ENCODE measurements at places on chromosomes 3 and 15. TPM values are rescaled to one million over a fixed set of nuclear protein-coding genes. Genes with fewer than 3 reads are reported as not detected.
A peak's percentile ranks its signal among the peaks of the same experiment; 100 is the strongest.

OCA2 gene
- 0.52 TPM for total RNA-seq

UROC1 gene
- 0.13 TPM for total RNA-seq

- no peak overlapping the region for H3K27ac ChIP-seq
- H3K4me3 ChIP-seq = no peak overlapping the region
- no peaks in the 10 kb centered on the region for H3K36me3 ChIP-seq
- H3K4me1 ChIP-seq = peaks cover 36% of the 10 kb centered on the region
- H3K27me3 ChIP-seq = no peaks in the 10 kb centered on the region
- no peak for DNase-seq
Measured at GRCh38 chr15:62549345-62549970, 384.4 kb upstream of the C2CD4B start.

DNA sequence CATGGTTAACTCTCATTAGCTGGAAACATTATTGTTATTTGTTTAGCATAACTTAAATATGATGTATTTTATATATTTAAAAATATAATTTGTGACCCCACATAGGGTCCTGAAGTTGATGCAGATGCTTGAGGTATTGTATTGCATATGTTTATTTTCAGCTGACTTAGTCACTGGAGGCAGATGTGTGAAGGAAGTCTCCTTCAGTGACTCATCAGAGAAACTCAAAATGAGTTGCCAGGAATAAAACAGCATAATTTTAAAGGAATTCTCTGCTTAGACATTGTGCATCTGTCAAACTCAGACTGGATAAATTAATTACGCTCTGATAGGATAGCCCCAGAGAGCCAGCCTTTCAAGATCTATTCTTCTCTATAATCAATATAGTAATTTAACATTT, 7.9 kb upstream of the OR4F6 start:
- no peak overlapping the region for H3K4me3 ChIP-seq
- H3K27ac ChIP-seq = no peak overlapping the region
- peaks cover 15% of the 10 kb centered on the region for H3K27me3 ChIP-seq
- no peaks in the 10 kb centered on the region for H3K36me3 ChIP-seq
- no peaks in the 10 kb centered on the region for H3K4me1 ChIP-seq

PIGZ gene
- total RNA-seq = 8.0 TPM

DNA sequence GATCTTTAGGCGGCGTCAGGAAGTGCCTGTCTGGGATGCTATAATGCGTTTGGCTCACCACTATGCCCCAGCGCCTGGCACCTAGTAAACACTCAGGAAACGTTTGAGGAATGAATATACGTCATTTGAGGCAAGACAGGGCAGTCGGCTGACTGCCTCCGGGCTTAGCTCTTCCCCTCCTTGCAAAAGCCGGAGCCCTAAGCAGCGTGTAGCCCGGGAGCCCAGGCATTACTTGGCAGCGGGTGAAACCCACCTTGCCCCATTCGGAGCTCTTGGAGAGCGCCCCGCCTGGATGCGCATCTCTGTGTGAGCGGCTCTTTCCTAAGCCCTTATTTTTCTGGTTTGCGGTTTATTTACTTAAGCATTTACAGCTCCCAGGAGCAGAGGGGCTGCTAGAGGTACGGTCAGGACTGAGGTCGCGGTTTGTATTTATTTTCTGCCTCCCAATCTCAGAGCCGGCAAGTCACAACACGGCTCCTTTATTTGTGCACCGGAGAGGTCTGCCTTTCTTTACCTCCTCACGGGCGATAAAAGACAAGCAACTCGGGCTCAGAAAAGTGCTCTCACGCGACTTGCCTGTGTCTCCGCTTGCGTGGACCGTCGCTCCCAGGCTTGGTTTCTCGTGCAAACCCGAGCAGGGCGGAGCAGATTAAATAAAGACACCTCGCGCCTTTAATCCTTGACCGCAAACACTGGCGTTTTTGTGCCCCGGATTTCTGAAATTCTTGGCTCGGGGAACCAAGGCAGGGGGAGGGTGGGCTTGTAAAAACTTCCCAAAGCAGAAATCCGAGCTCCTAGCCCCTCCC, 737 bp upstream of the ITPR1 start:
- H3K27ac ChIP-seq = peak overlapping the region; percentile 85
- DNase-seq = peak; percentile 63
- peak overlapping the region; percentile 72 for H3K4me3 ChIP-seq
- no peaks in the 10 kb centered on the region for H3K27me3 ChIP-seq

DNA sequence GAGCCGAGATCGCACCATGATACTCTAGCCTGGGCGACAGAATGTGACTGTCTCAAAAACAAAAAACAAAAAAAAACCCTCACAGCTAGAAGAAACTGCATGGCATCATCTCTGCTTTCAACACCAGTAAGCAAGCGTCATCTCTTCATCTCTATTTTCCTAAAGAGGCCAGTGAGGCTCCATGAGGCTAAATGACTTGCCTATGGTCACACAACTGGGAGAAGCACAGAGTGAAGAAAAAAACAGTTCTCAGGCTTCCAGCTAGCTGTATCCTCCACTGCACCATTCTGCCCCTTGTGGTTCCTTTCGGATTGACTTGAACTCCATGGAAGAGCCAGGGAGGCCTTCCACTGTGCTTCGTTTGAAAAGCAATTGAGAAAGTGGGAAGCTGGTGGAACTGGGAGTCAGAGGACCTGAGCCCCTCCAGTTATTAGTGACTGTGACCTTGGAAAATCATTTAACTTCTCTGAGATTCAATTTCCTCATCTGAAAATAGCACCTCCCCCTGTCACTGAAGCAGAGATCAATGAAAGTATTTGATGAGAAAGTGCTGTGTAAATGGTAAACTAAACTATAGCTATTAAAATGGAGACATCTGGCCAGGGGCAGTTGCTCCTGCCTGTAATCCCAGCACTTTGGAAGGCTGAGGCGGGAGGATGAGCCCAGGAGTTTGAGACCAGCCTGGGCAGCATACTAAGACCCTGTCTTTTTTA, 32.1 kb upstream of the DENND4A start:
- H3K27me3 ChIP-seq = no peaks in the 10 kb centered on the region
- H3K4me1 ChIP-seq = peaks cover 4% of the 10 kb centered on the region
- H3K36me3 ChIP-seq = no peaks in the 10 kb centered on the region
- DNase-seq = no peak

DNA sequence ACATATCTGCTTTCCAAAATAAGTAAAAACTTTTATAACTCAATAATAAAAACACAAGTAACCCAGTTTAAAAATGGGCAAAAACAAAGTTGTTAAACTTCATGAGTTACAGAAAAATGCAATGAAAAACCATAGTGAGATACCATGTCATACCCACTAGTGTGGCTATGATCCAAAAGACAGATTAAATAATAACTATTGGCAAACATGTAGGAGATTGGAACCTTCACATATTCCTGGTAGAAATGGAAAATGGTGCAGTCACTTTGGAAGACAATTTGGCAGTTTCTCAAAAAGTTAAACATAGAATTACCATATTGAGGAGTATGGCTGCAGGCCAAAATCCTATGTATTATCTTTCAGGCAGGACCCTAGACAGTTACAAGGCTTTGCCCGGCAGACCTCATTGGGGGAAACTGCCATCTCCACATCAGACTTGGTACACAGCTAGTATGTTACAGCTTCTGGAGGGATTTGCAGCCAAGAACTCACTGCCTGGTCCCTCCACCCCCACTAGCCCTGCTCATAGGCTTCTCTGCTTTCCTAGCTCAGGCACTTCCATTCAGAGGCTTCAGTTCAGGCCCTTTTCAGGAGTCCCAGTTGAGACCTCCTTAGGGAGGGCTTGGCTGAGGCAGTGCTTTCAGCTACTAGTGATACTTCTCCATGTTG, 147.8 kb downstream of the NEK10 start:
- H3K36me3 ChIP-seq = no peaks in the 10 kb centered on the region
- no peak for DNase-seq
- H3K4me1 ChIP-seq = peaks cover 15% of the 10 kb centered on the region
- no peaks in the 10 kb centered on the region for H3K27me3 ChIP-seq
- H3K27ac ChIP-seq = no peak overlapping the region

GRCh38 chr3:131503320-131503635, 507 bp upstream of the MRPL3 start:
- peak overlapping the region; percentile 91 for H3K4me3 ChIP-seq
- H3K27me3 ChIP-seq = no peaks in the 10 kb centered on the region
- H3K27ac ChIP-seq = peak overlapping the region; percentile 85
- no peak for DNase-seq
- H3K4me1 ChIP-seq = peaks cover 15% of the 10 kb centered on the region
- peaks cover 5% of the 10 kb centered on the region for H3K36me3 ChIP-seq

DNA sequence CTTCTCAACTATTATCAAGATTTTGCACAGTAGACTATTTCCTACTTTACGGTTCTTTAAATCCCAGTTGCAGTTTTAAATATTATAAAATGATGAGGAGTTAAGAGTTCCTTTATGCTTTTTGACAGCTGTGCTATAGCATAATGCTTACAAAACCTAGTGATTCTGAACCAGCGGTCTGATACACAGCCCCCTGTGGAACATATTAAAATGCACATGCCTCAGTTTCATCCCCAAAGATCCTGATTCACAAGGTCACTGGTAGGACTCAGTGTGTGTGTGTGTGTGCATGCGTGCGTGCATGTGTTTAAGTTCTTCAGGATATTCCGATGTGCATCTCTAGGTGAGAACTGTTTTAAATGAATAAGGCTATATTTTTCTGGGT, 330.1 kb upstream of the TPM1 start:
- H3K4me3 ChIP-seq = no peak overlapping the region
- H3K27me3 ChIP-seq = no peaks in the 10 kb centered on the region
- H3K27ac ChIP-seq = no peak overlapping the region
- H3K36me3 ChIP-seq = no peaks in the 10 kb centered on the region

DNA sequence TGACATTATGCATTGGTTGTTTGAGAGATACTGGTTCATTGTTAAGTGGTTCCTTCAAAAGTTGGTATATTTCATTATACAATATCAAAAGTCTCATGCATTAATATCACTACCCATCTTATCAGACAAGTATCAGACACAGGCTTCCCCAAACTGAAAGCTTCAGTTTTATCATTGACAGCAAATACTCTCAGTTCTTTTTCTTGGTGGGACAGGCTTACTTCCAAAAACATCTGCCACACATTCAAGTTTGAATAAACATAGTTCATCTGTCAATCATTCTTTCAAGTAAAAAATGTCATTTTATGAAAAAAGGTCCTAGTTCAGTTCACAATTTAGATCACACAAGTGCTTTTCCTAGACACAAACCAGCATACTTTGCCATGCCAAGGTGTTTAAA, 280.0 kb upstream of the TRIM42 start:
- no peak overlapping the region for H3K4me3 ChIP-seq
- H3K36me3 ChIP-seq = no peaks in the 10 kb centered on the region
- peaks cover 6% of the 10 kb centered on the region for H3K4me1 ChIP-seq
- no peak for DNase-seq
- no peaks in the 10 kb centered on the region for H3K27me3 ChIP-seq
- no peak overlapping the region for H3K27ac ChIP-seq

DNA sequence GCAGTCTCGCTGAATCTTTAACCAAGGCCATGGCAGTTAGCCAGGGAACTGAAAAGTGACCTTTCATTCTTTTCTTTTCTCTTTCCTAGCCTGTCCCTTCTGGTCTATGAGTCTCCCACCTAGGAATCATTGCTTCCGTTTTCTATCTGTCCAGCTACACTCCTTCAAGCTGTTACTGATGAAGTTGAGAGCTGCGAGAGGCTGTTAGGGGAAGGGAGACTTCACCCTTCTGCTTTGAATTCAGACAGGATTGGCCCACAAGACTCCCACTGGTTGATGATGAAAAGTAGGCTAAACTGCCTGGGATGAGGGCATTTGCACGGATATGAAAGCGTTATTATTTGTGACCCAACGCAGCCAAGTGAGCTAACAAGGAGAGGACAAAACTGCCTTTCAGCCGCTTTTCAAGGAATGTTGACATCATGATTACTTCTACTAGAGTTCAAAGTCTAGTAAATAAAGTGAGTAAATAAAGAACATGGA, 30.2 kb downstream of the EIF4E3 start:
- no peaks in the 10 kb centered on the region for H3K36me3 ChIP-seq
- H3K4me1 ChIP-seq = peaks cover 5% of the 10 kb centered on the region
- no peak for DNase-seq
- no peak overlapping the region for H3K27ac ChIP-seq

- DNase-seq = no peak
- peaks cover 3% of the 10 kb centered on the region for H3K36me3 ChIP-seq
- no peak overlapping the region for H3K4me3 ChIP-seq
Measured at GRCh38 chr3:49158792-49159191, 7.3 kb downstream of the CCDC71 start.

- no peaks in the 10 kb centered on the region for H3K27me3 ChIP-seq
- H3K27ac ChIP-seq = no peak overlapping the region
- H3K4me1 ChIP-seq = peaks cover 5% of the 10 kb centered on the region
Measured at GRCh38 chr3:58092521-58092920, 84.3 kb downstream of the FLNB start.

DNA sequence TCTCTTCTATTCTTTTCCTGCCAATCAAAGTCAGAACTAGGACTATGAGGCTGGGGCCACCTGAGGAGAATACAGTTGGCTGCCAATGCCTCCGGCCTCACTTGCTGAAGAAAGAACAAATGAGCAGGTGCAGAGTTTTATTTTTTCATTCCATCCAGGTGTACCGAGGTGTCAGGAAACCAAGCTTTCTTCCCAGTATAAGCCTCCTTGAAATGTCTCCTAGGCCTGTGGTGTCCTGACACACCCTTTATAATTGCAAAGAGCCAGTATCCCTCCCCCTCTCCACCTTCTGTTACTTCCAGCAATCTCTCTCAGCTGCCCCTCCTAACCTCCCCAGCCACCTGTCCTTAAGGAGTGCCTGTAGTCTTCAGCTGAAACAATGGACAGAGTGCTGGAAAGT, 127.9 kb downstream of the SLC9A9 start:
- no peak overlapping the region for H3K4me3 ChIP-seq
- H3K36me3 ChIP-seq = no peaks in the 10 kb centered on the region
- no peaks in the 10 kb centered on the region for H3K4me1 ChIP-seq
- H3K27me3 ChIP-seq = no peaks in the 10 kb centered on the region
- DNase-seq = no peak

DNA sequence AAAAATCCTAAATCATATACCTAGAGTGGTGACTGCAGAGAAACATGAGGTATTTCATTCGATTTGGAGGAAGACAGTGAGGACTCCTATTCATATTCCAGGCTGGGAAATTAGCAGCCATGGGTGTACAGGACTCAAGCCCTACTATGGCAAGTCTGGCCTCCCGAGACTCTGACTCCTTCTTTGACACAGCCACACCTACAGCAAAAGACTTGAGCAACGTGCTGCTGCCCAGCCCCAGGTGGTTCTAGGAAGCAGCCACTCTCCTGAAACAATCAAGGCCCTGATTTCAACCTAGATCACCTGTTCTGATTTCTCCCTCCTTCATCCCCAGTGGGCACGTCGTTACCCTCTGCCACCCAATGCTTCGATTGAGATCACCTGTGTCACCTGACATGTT, 84.0 kb upstream of the ATP11B start:
- H3K27ac ChIP-seq = no peak overlapping the region
- H3K4me3 ChIP-seq = no peak overlapping the region
- no peaks in the 10 kb centered on the region for H3K4me1 ChIP-seq

- DNase-seq = no peak
- no peak overlapping the region for H3K4me3 ChIP-seq
- H3K27ac ChIP-seq = no peak overlapping the region
- H3K4me1 ChIP-seq = no peaks in the 10 kb centered on the region
- no peaks in the 10 kb centered on the region for H3K36me3 ChIP-seq
Measured at GRCh38 chr3:109265295-109265694, 51.0 kb downstream of the DPPA2 start.

TMEM207 gene
- total RNA-seq = not detected

CAPN3 gene
- 216 TPM for total RNA-seq

- no peaks in the 10 kb centered on the region for H3K36me3 ChIP-seq
- H3K27me3 ChIP-seq = no peaks in the 10 kb centered on the region
- no peak for DNase-seq
- H3K4me1 ChIP-seq = no peaks in the 10 kb centered on the region
- H3K27ac ChIP-seq = no peak overlapping the region
- H3K4me3 ChIP-seq = no peak overlapping the region
Measured at GRCh38 chr3:179861953-179862352, 174.8 kb downstream of the PEX5L start.

Measured in psoas muscle (tissue), 8 donors.